Hematopoietic multipotent progenitor cell treated with erythropoietin and hydrocortisone succinate and interleukin-3 and kit ligand, for 17 days (in vitro differentiated cells): ENCODE measurements at places on chromosomes 5 and 9.
A peak's percentile ranks its signal among the peaks of the same experiment; 100 is the strongest.

DNA sequence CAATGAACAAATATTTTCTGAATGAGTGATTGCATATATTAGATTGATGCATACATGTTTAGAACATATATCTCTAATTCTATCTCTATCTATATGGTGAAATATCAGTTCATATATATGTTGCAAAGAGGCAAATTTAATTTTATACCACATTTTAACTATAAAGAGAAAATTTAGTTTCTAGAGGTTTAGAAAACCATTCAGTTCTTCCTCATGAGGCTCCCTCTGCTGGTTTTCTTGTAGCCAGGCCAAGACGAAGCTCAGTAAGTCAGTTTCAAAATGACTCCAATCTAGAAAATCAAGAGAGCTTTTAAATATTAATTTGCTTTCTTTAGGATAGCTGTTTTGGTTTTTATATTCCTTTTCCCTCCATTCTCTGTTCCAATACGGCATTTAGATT lies 312.1 kb downstream of the TMEM232 start:
- no peak for DNase-seq

DNA sequence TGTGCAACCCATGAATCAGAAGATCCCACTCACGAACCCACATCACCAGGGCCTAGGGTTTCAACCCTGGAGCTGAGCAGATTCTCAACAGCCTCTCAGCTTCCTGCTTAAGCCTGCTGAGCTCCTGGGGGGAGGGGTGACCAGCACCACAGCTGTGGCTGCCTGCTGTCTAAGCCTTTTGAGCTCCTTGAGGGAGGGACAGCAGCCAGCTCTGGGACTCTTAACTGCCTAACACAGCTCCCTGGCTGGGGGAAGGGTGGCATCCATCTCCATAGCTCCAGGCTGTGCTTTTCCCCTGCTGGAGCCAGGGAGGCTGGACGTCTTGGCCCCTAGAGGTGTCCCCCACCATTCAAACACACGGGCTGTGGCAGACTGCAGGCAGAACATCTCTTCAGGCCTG lies 250.3 kb downstream of the DMAC1 start:
- no peak for DNase-seq

- peak; percentile 96 for DNase-seq
These were observed 2.6 kb downstream of the CTNNAL1 start for GRCh38 chr9:109010746-109011145.

GRCh38 chr9:1490341-1491232 lies 440.4 kb downstream of the DMRT2 start:
- no peak for DNase-seq

- DNase-seq = no peak
These were observed 12.2 kb downstream of the CDH18 start for GRCh38 chr5:19975795-19976194.

DNA sequence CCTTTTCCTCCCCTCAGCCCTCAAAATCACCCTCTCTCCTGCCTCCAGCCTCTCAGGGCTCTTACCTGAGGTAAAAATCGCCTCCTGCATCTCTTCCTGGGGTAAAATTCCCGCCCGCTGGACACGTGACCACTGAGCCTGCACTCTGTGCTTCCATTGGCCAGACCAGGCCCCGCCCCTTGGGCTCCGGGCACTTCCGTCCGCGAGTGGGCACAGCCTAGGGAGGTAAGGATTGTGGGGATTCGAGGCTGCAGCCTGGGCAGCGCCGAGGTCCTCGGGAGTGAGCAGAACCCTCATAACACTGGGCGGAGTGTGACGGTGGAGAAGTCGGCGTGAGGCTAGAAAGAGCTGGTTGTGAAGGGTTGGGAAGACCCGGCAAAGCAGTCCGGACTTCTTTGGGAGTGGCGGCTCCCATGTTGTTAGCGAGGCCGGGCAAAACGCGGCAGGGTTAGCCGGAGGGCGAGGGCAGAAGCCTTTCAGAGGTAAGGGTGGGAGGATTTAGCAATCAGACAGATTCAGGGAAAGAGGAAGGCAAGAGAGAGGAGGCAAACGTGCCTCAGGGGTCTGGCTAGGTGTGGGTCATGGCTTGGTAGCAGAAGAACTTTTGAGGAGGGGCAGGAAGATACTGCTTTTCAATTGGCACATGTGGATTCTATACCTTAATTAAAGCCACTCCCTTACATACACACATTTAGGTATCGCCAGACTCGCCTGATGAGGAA lies at the start of gene SHOC1:
TSS of gene SHOC1 (minus strand) at position 103 of the 722 bp plus-strand sequence. CDS start 3,519 bp downstream, outside the sequence.
- DNase-seq = no peak
